CD4-positive, alpha-beta T cell treated with Interleukin-4 for 4 hours (primary cell): ENCODE measurements at places on chromosomes 7 and 10.

- DNase-seq, result no peak
These were observed 132.8 kb downstream of the POLR1F start for GRCh38 chr7:19575909-19576557.

- no peak for DNase-seq
These were observed 163.6 kb downstream of the PTPRN2 start for GRCh38 chr7:158424011-158424410.

DNA sequence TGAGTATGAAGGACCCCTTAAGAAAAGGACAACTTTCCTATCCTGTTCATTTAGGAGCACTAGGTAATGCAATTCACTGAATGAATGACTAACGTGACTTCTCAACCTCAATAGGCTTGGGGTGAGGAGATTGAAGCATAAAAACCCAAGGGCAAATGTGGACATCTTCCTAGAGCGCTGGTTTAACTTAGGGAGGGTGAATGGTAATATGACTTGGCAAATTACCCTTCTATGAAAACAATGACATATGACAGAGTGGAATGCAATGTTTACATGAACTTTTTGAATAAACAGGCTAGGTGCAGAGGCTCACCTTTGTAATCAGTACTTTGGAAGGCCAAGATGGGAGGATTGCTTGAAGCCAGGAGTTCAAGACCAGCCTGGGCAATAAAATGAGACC, 83.9 kb upstream of the ANK3 start:
- DNase-seq, result no peak

GRCh38 chr10:103852856-103853255, 2.5 kb downstream of the SH3PXD2A start:
- no peak for DNase-seq

- no peak for DNase-seq
These were observed 55.0 kb downstream of the C1GALT1 start for GRCh38 chr7:7237201-7237977.

DNA sequence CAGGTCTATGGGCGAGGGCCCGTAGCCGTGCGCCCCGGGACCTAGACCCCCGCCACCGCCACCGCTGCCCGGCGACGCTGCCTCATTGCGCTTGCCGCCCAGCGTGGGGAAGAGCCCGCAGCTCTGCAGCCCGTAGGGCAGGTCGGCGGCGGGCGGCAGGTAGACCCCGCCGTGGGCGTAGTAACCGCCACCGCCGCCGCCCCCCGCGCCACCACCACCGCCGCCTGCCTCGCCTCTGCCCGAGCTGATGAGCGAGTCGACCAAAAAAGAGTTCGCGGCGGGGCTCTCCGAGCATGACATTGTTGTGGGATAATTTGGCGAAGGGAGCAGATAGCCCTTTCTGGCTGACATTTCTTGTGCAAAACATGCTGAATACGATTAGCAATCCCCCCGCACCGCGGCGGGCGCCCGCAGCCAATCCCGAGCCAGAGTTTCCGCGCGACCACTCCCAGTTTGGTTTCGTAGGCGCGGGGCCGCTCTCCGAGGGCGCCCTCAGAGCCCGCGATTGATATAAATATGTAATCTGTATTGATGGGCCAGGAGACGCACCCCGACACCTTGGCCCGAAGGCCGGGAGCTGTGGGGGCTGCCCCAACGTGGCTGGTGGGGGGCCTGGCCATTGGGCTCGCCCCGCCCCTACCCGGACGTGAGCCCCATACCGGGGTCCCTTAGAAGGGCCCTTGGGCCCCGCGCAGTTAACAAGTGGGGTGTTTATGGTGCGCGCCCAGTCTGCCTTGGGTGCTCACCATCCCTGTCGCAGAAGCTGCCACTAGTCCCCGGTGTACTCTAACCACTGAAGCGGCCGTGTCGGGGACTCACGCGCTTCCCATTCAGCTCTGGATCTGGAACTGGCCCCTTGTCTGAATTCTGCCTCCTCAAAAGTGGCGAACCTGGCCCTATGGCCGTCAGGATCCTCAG, at the start of gene HOXA10:
Gene HOXA10, minus strand, starts transcription at position 365 of the 918 bp plus-strand sequence. Its CDS starts 14 bp downstream, at position 351.
- DNase-seq, result no peak

DNA sequence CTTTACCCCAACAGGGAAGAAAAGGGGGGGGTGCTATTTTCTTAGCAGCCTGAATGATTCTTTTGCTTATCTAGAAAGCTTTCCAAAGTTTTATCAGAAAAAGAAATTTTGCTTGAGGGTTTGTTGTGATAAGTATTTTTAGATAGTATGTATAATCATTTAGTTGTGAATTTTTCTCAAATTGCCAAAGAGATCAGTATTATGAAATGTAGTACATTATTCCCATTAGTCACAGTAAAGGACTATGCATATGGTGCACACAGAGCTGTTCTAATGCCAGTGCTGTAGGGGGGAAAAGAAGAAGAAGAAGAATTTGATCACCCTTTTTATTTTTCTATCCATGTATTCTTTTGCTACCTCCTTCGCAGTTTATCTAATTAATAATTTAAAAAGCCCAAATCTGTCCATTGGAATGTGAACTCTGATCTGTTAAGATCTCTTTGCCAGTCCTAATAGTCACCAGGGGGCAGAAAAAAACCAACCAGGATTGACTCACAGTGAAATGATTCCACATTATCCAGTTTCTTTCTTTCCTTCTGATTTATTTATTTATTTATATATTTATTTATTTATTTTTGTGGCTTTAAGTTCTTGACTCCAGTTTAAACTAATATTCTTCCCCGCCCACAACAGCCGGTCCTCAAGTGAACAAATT, 4.7 kb downstream of the RBM20 start:
- DNase-seq, result no peak

DNA sequence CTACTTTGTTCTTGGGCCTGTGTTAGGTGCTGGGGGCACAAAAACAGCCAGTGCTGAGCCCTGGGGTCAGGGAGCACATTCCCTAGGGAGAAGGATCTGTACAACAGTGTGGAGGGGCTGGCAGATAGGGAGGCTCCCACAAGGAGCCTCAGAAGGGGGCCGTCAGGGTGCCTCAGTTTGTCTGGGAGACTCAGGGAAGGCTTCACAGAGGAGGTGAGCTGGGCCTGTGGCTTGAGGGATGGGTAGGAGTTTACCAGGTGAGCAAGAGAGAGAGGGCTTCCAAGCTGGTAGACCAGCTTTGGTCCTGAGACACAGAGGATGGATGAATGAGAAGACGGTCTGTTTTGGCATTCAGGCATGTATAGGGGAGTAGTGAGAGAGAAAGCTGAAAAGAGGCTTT, 52.1 kb downstream of the CAMK1D start:
- DNase-seq, result no peak

- peak; percentile 42 for DNase-seq
These were observed 174.5 kb upstream of the AKR1E2 start for GRCh38 chr10:4651404-4652037.

GRCh38 chr7:25777969-25778708, 373.9 kb upstream of the NFE2L3 start:
- DNase-seq, result no peak

- no peak for DNase-seq
These were observed 41.7 kb downstream of the AKR1E2 start for GRCh38 chr10:4867520-4868356.

DNA sequence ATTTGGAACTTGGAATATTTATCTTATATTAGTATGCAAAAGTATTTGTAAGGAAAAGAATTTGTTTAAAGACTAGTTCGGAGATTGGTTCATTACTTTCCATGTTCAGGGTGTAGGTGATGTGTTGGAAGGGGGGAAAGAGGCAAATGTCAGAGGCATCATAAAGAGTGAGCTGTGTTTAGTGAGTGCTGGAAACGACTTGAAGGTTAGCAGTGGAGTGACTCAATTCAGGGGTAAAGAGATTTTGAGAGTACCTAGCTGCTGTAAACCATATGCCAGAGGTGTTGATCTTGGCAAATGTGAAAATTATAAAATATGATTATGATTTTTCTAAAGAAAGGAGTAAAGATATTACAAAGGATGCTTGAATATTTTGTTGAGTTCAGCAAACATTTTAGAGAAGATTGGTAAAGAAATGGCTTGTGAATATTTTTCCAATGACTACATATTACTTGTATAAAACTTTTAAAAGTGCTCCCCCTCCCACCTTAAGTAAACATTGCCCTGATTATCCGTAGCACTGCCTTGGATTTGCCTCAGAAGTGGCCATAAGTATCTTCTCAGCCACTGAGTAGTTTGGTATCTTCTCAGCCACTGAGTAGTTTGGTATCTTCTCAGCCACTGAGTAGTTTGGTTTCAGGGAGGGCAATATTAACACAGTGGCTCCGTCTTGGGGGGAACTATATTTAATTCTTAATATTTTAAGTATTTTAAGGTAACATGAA, 51.5 kb downstream of the ZNRF2 start:
- DNase-seq, result no peak
